CD4-positive, alpha-beta T cell treated with Interleukin-15 for 1 hour (primary cell): ENCODE measurements at places on chromosomes 2 and 18.

GRCh38 chr2:3451926-3452671 is 67.2 kb downstream of the ADI1 start:
- DNase-seq, result no peak

DNA sequence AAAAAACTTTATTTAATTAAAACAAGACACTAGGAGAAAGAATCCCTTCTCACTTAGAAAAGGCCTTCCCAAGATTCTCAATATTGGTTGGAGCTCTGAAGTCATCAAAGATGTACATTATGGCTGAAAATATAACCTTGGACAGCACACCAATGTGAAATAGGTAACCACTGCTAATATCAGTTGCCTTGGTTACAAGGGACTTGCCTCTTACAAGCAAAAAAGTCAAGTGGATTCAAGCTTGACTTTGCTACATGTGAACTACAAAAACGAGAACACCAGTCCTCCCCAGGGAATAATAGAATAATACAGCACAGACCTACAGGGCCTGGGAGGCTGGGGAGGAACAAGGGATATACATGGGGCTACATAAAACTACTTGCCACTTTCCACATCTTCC is 46.1 kb downstream of the NABP1 start:
- DNase-seq, result no peak

DNA sequence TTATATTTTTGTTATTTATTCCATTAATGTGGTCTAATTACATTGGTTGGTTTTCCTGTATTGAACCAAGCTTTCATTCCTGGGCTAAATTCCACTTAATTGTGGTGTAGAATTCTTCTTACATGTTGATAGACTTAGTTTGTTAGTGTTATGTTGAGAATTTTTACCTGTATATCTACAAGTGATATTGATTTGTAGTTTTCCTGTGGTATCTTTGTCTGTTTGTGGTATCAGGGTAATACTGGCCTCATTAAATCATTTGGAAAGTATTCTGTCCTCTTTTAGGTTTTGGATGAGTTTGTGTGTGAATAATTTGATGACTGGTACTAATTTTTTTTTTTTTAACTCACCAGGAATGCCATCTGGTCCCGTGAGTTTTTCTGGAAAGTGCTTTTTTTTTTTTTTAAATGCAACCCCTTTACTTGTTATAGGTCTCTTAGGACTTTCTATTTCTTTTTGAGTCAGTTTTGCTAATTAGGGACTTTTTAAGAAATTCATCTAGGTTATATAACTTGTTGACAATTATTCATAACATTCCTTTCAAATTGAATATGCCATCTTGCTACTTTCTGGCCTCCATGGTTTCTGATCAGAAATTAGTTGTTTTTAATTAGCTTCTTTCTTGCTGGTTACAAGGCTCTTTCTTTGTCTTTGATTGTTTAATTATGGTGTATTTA is 232.8 kb downstream of the CCDC85A start:
- DNase-seq, result no peak

DNA sequence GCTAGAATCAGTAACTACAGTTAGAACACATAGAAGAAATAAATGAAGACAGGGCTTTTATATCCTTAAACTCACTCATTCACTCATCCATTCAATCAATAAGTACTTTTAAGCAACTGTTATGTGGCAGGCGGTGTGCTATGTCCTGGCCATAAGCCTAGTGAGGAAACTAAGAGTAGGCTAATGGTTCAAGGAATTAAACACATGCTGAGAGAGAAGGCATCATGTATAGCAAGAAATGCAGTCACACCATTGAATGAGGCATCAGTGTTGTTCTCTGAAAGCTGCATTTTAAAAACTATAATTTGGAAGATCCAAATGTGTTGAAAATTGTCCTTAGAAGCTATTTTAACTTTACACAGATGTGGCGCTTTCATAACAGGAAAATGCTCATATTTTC is 86.5 kb upstream of the DTNA start:
- no peak for DNase-seq

- DNase-seq, result no peak
Measured at GRCh38 chr18:9683418-9684396, 24.4 kb upstream of the RAB31 start.

GRCh38 chr2:28613633-28614501 is 118.0 kb downstream of the PLB1 start:
- peak; percentile 75 for DNase-seq

DNA sequence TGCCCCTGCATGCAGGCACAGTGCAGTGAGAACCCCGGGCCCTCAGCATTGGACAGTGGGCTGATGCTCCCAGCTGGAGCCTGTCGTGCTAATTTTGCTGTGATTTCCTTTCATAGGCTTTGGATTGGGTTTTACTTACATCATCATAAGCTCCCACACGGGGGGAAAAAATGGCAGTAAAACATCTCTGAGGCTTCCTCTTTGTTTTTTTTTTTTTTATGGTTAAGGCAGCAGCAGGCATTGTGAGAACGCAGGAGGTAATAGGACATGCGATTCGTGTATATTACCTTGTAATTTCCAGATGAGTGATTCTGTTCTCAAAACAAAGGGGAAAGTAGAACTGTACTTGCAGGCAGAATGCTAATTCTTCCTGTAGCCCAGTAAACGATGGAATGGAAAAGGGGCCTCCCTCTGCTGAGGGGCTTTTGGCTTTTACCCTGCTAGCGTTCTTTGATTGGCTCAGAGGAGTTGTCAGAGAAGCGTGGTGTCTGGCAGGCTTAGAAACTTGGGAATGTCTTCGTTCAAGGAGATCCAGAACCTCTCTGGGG is 89.7 kb downstream of the NPAS2 start:
- no peak for DNase-seq

GRCh38 chr2:143704451-143705106 is 575.4 kb downstream of the ARHGAP15 start:
- no peak for DNase-seq

DNA sequence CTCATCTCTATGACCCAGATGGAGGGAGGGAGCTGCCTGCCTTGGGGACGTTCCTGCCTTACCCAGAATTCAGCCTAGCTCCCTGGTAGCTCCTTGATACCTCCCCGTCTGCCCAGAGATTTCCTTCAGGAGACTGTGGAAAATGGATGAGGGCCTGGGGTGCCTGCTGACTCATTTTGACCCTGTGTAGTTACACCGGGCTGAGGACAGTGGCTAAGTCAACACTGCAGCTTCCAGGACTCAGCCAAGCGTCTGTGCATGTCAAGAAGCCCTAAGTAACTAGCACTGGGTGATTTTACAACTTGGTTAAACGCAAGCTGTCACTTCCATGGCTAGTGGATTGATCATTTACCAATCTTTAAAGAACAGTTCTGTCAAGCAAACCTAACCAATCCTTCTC is 23.3 kb upstream of the EPAS1 start:
- no peak for DNase-seq

- DNase-seq, result no peak
Measured at GRCh38 chr2:23621616-23622015, 236.6 kb downstream of the KLHL29 start.

DNA sequence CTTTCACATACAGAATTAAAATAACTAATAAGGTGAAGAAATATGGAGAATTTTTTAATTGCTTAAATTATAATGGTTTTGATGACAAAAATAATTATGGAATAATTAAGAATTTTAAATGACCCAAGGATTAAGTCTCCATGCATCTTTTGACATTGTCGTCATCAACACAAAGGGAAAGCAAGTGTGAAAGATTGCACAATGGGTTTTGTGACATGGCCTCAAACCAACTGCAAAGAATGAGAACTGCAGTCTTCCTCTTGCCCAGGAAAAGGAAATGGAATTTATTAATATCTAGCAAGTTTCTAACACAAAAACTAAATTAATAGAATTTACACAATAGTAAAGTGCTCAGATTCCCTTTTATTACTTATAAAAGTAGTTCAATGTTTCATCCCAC is 329.1 kb upstream of the PKDCC start:
- DNase-seq, result no peak

- no peak for DNase-seq
Measured at GRCh38 chr2:218235017-218235416, 18.0 kb downstream of the ARPC2 start.

DNA sequence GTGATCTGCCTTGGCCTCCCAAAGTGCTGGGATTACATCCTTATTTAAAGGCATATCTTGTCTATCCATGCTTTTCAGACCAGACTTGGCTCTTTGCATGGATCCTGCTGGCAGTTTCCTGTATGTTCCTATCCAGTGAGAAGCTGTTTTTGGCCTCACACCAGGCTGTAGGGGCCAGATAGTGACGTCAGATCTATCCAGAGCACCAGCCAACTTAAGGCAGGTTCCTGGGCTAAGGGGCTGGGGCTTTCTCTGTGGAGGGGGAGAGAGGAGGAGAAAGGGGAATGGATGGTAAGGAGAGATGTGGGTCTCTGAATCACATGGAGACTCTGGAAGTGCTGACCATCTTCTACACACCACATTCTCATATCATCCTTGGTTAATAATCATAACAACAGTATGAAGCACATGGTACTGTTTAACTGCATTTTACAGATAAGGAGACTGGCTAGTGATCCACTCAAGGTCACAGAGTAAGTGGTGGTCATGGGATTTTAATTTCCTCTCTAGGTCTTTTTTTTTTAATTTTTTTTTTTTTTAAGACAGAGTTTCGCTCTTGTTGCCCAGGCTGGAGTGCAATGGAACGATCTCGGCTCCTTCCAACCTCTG is 2.0 kb upstream of the FAM117B start:
- DNase-seq, result no peak

DNA sequence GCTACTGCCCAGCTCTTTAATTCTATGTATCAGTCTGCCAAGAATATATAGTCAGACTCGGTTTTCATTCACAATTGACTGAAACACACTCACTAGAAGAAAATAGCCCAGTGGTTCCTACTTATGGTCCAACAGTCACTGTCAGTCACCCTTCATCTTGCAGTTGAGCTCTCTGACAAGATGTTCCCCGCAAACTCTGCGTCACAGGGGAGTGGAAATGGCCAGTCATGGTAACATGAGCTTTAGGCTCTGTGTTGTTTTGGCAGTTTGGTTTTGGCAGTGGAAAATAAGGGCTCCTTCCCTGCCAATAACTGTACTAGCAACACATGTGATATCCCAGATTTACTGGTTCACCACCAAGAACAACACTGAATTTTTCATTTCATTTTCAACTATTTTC is 122.5 kb downstream of the PRPF40A start:
- DNase-seq, result no peak

DNA sequence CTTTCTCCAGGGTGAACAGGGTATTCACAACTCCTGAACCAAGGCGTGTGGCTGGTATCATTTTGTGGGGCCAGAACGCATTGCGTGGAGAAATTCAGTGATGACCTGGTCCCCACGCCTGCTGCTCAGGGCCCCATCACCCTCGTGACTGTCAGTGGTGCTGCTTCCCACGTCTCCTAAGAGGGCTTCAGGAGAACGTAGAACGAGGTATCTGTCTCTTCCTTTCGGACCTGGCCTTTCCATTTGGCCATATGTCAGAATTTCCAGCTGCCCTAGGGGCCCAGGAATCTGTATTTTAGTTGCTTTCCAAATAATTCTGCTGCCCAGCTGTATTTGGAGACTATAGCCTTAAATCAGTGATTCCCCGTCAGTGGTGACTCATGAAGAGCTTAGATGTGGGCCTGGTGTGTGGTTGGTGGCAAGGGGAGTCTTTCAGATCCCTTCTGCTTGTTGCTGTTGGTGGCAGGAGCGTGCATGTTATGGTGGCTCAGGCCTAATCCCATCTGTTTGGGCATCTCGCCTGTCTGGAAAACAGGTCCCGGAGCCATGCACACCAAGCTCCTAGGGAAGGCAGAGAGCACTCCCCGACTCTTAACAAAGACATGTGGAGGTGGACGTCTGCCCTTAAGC is 56.4 kb downstream of the NPAS2 start:
- no peak for DNase-seq

DNA sequence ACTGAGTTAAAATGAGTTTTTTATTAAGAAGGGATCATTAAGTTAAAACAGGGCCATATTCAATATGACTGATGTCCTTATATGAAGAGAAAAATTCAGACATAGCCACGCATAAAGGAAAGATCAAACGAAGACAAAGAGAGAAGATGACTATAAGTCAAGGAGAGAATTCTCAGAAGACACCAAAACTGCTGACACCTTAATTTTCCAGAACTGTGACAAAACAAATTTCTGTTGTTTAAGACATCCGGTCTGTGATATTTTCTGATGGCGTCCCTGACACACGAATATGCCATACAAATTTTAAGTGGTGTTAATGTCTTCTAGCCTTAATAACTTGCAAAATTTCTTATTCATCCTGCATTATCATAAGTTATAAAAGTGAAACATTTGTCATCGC is 1325.2 kb upstream of the DDX18 start:
- DNase-seq, result no peak

- DNase-seq, result no peak
Measured at GRCh38 chr2:233407771-233408181, 53.5 kb downstream of the DGKD start.

- no peak for DNase-seq
Measured at GRCh38 chr2:18703555-18703954, 114.2 kb upstream of the NT5C1B start.

DNA sequence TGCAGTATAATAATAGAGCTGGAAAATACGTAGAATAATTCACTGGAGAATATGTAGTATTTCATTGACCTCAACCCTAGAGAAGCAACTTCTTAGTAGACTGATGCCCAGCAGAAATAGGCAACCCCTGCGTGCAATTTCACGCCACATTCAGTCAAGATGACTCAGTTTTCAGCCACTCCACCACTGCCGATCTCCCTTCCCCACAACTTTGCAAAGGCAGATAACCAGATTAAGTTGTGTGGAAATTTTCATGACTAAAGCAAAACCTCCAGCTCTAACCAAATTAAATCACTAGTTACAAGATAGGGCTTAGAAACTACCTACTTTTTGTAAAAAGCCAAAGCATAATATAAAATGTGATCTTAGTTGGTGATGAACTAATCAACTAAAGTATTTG is 63.3 kb upstream of the STK17B start:
- DNase-seq, result peak; percentile 45

- DNase-seq, result no peak
Measured at GRCh38 chr2:9231291-9232165, 24.9 kb downstream of the ASAP2 start.

DNA sequence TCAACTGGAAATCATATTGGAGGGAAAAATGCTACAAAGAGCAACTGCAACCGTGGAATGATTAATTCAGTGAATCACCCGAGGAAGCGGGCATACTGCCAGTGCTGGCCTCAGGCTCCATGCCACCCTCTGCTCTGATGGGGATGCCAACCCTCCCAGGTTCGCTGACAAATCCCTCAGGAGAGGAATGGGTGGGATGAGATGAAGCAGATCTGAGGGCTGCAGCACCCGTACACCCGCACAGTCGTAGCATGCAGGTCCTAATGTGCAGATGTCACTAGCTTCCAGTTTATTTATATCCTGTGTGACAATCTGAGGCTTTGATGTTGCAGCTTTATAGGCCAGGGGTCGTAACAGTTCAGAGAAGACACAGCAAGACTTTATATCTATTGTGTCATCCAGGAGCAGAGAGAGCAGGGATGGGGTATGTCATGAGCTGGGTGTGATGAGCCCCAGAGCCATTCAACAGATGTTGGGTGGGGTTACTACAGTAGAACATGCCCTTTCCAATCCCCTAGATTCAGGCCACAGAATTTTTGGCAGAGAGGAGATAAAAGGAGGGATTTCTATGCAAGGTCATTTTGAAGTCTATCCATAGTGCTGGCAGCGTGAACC is 44.6 kb downstream of the DPP4 start:
- DNase-seq, result no peak
